ENCODE measurements at places on chromosomes 4 and X.

DNA sequence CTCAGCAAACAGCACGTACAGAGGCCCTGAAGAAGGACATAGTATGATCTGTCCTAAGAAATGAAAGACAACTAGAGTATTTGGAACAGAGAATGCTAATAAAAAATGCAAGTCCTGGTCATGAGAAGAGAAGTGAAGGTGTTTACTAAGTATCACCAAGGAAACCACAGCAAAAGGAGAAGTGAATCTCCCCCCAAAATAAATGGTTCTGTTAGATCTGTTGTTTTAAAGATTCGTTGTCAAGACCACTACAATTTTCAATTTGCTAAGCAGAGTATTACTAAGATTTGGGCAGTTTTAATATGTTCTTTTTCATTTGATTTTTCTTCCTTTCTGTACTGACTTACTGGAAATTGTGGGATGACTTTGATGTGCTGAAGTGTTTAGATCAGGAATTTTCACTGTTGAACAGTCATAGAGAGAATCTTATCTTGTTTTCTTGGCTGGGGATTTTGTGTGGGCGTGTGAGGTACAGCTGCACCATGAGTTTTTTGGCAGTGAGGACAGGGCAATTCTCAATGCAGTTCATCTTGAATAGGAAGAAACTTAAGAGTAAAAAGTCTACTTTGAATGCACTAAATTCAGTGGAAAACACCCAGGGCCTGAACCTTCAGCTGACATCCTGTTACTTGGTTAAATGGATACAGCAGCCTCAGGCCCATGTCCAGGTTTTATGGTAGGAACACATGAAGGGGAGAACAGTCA lies 132.2 kb downstream of the STIM2 start:
- no peak for DNase-seq

GRCh38 chr4:190014771-190015537 lies 12.1 kb downstream of the FRG2 start:
- no peak for DNase-seq

DNA sequence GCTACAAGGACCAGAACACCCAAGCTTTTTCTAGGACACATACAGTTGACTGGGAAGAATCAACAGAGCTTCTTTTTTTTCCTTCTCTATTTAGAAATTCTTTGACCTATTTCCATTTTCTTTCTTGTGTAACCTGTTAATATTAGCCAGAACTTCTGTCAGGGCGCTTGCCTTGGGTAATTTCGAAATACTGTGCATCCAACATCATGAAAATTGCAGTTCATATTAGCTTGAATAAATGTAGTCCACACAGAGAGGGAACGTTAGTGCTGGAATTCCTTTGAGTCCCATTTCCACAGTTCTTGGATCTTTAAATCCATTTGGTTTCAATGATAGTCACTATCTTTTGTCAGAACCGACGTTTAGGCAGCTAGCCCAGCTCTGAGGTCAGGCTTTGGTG lies 141.8 kb downstream of the MXRA5 start:
- no peak for DNase-seq

GRCh38 chrX:3706481-3706880 lies 7.0 kb downstream of the PRKX start:
- no peak for DNase-seq

DNA sequence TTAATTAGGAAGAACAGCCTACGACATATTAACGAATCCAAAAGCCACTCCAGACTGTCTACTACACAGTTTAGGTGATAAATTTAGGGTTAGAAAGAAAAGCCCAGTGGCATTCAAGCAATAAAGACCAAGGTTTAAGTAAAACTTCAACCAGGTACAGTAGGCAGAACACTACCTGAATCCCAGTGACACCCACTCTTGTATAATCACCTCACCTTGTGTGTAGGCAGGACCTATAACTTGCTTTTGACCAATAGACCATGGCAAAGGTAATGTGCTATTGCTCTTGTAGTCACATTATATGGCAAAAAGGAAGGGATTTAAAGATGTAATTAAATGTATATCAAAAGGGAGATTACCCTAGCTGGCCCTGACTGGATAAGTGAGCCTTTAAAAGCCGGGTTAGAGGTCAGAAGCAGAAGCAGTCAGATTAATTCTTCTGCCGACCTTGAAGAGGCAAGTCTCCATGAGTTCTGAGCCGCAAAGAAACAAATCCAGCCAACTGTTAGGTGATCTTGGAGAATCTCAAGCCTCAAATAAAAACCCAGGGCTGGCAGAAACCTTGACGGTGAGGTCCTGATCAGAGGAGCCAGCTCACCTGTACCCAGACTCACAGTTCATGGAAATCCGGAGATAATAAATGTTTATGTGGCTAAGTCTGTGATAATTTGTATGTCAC lies 8.8 kb downstream of the FSTL5 start:
- no peak for DNase-seq

DNA sequence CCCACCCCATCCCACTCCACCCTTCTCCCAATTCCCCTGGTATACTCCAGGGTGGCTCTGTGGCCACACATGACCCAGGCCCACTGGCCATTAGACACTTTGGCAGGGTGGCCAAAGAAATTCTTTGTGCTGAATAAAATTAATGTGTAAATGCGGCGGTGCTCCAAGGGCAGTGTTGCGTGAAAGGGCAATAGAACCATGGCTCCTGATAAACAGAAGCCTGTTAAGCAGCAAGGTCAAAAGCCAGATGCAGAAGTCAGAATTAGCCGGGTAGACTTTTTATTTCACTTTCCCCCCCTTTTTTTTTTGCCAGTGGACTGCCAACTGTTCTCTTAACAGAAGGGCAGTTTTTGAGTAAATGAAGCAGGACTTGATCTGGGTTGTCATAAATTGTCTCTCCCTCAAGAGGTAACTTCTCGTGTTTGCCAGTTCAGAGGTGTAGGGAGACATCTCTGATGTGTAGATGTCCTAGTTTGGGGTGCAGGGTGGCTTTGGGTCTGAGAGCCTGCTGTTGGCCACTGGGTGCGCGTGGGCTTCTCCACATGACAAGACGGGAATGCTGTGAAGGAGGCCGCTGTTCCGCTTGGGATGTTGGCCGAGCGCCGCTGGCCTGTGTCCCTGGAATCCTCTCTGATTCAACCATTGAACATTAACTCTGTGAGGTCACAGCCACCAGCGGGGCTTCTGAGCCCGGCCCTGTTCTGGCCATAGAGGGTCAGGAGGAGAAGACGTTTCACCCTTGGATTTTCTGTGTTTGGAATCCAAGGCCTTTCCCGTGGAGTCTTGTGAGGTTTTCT lies 139.5 kb downstream of the TBL1X start:
- DNase-seq: peak; percentile 76

- DNase-seq: no peak
Observed at GRCh38 chr4:170122252-170122651, 32.5 kb upstream of the AADAT start.

GRCh38 chrX:147803948-147804347 lies 107.8 kb upstream of the FMR1 start:
- no peak for DNase-seq

DNA sequence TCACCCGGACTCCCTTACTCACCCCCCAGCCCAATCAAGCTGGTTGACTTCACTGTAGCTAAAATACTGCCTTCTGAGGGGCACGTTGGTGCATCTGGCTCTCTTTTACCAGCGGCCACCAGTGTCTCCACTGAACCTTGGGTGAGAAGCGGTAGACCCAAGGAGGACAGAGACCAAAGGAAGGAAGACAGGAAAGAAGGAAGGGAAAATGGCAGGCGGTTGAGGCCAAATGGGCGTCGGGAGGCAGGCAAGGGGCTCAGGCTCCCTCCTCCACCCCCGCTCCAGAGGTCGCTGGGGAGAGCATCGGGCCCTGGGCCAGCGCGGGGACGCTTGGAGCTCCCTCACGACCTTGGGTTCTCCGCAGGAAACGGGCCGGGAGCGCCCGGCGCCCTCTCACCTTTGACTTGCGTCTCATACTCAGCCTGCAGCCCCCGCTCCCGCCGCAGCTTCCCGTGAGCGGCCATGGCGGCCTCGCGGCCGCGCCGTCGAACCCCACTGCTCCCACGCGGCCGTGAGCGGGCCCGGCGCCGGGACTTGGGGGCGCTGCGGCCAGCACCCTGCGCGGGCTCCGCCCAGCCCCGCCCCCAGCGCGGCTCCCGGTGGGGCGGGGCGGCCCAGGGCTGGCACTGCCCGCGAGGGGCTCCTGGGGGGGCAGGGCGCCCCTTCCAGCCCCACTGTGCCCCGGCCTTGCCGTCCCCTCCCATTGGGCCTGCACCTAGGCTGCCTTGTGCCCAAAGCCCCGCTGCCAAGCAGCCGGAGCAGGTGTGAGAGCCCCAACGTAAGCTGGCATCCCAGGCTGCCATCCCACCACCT lies at the start of gene ARHGAP4:
Gene ARHGAP4 (minus strand): TSS at position 526 of the 813 bp plus-strand sequence. CDS start 62 bp downstream, at position 464.
- no peak for DNase-seq

Measured in right atrium auricular region (tissue), 2 donors.